ENCODE measurements at places on chromosomes 7 and 10.

GRCh38 chr10:3467052-3467951 is 294.7 kb upstream of the PITRM1 start:
- peak; percentile 92 for DNase-seq

GRCh38 chr10:102352066-102352715 is 43.3 kb upstream of the NFKB2 start:
- DNase-seq = peak; percentile 33

DNA sequence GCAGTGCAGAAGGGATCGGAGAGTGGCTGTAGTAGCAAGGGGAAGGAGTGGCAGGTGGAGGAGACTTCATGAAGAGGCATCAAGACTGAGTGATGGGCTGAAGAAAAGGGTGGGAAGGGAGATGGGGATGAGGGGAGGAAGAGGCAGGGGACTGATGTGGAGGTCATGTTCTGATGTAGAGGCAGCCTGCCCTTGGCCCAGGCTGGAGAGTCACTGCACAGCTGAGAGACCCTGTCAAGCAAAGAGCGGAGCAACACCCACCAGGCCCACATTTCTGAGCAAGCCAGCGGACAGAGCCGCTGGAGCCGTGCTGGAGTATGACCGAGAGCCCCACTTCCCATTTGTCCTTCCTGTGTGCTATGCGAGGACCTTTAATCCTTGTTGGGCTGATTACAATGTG is 501.6 kb upstream of the MKI67 start:
- no peak for DNase-seq

GRCh38 chr10:12720217-12720981 is 281.1 kb downstream of the CCDC3 start:
- peak; percentile 91 for DNase-seq

DNA sequence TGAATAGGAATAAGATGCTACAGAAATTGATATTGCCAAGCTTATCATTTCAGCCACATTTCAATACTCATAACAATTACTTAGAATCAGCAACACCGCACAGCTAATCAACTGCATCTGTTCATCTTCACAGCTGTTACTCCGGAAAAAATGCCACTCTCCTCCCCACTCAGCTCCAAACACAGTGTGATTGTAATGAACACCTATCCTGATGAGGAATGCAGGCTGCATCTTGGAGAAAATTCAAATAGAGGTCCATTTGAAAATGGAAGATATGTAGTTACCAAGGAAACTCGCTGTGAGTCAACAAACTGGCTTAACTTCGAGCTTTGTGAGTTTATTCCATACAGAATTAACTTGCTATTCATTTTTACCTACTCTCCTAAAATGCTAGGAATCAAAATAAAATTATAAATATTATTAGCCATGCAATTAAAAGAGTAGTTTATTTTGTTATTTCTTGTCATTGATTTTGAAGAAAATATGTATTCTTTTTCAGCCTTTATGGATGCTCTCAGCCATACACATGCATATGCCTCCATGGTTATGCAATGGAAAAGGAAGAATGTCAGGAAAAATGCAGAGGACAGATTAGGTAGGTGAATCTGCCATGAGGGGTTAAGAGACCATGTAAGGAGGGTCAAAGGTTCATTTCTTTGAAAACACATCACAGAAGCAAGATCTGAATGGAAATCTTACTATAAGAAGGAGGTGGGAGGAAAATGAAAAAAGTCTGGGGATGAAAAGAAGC is 267.2 kb downstream of the POM121L12 start:
- no peak for DNase-seq

DNA sequence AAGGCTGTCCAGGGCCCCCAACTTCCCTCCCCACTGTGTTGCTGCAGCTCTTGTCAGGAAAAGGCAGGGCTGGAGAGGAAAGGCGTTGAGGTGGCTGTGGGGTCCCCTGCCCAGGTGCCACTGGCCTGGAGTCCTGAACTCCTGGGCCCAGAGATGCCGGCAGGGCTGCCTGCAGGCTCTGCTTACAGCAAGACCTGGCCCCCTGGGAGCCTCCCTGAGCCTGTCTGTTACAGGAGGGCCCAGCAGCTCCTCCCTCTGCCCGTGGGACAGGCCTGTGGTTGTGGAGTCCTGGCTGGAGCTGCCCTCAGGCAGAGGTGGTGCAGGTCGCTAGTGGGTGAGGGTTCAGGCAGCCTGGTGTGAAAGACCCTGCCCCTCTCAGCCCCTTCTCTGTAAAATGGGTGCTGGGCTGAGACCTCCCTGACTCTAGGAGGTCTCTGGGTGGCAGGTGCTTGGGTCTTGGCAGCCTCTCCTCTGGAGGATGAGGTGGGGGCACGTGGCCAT is 9.9 kb downstream of the ANTXRL start:
- DNase-seq = no peak

DNA sequence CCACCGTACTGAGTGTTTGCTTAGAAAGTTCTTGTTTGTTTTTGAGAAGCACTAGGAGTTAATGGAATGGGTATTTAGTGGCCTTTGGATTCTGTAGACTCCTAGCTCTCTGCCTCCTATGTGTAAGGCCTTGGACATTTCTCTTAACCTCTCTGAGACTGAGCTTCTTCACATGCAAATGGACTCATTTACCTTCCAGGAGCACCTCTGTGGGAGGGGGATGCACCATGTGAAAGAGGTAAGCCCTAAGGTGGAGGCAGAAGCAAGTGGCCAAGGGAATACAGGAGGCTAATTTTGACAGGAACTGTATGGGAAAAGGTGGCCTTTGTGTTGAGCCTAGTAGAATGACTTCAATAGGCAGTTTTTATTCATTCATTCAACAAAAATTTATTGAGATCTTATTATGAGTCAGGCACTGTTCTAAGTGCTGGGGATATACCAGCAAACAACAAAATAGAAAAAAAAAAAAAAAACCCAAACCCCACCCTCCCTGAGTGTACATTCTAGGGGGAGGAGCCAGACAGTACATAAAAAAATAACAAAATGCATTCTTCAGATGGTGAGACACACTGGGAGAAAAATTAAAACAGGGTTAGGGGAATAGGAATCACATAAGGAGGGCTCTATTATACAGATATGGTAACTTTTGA is 9.2 kb upstream of the EPHA1 start:
- DNase-seq = no peak

- no peak for DNase-seq
Observed at GRCh38 chr10:79452174-79452611, 6.8 kb upstream of the ZCCHC24 start.

- DNase-seq = peak; percentile 37
Observed at GRCh38 chr7:12524794-12525386, 45.6 kb upstream of the SCIN start.

DNA sequence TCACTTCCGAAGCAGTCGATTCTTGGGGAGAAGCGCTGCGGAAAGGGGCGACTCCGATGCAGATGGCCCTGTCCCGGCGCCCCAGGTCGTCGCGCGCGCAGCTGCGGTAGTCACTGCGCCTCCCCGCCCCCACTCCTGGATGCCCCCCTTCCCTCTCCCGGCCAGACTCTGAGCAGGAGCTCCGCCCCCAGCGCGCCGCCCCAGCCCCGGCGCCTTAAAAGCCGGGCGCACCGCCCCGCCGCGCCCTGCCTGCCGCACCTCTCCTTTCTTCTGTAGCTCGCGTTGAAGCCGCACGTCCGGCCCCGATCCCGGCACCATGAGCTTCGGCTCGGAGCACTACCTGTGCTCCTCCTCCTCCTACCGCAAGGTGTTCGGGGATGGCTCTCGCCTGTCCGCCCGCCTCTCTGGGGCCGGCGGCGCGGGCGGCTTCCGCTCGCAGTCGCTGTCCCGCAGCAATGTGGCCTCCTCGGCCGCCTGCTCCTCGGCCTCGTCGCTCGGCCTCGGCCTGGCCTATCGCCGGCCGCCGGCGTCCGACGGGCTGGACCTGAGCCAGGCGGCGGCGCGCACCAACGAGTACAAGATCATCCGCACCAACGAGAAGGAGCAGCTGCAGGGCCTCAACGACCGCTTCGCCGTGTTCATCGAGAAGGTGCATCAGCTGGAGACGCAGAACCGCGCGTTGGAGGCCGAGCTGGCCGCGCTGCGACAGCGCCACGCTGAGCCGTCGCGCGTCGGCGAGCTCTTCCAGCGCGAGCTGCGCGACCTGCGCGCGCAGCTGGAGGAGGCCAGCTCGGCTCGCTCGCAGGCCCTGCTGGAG is at the start of gene INA:
TSS of gene INA (plus strand) at position 243 of the 817 bp plus-strand sequence. CDS start at position 317, 74 bp downstream.
- DNase-seq = no peak

DNA sequence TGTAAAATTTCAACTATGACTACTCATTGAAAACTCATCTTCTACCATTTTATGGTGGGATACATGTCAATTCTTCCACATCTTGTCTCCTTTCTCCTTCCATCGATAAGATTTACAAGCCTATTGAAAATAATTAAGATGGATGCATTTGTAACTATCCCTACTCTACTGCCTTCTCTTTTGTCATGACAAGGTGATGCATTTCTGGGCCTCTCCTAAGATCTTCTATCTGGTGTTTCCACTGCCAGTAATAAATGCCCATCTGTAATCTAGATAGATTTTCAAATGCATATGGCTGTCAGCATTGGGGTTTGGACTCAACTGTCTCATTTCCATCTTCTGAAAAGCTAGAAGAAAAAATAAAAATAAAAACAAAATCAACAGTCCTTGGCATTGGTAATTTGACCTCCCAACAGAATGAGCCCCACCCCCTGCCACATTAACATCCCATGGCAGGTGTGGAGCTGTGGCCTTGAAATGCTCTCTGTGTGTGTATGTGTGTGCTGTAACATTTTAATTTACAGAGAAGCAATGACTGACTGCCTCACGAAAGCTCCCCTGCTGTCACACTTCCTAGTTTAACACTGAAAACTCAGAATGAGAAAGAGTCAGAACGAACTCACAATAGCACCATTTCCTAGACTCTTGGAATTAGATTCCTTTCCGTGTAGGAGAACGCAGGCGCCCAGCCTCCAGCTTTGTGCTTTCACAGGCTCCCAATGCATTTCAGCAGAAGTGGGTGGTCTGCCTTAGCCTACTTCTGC is 74.2 kb downstream of the RHOBTB1 start:
- DNase-seq = no peak

DNA sequence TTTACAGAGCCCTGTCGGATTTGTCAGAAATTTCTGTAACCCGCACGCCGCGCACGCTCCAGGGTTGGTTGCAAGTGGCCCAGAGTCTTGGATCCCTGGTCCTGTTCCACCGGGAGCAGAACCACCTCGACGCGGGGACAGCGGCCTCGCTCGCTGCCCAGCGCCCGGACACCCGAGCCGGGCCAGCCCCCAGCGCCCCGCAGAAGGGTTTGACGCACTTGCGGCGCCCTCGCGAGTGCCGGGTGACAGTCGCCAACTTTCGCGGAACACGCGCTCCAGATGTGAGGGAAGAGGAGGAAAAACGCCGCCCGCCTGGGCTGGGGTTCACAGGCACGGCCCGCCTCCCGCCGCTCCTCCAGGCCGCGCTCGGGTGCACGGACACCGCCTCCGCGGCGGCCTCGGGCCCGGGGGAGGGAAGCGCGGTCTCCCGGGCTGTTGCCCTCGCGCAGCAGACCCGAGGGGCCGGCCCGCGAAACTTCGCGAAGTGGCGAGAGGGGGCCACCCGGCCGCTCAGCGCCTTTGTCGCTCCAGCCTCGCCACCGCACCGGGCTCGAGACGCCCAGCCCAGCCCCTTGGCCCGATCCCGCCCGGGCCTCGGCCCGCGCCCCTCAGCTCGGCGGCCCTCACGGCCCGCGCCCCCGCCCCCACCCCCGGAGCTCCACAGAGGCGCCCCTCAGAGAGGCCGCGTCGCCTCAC is 514 bp downstream of the RNF216 start:
- DNase-seq = peak; percentile 4

DNA sequence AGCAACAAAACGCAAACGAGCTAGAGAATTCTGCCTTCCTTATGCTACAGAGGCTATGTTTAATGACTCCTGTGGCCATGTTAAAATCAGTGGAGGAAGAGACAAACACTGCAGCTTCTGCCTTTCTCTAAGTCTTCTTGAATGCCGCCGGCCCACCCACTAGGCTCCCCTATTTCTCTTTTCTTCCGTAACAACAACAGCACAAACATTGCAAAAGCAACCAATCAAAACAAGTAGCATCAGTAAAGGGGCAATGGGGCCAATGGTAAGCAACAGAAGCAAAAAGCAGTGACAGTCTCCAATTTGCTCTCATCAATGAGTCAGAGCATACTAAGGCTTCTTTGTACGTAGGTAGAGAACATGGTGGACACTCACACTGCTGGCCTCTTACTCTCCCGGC is 26.8 kb downstream of the DNAJC1 start:
- DNase-seq = no peak

- no peak for DNase-seq
Observed at GRCh38 chr7:73978661-73979563, 49.1 kb upstream of the ELN start.

DNA sequence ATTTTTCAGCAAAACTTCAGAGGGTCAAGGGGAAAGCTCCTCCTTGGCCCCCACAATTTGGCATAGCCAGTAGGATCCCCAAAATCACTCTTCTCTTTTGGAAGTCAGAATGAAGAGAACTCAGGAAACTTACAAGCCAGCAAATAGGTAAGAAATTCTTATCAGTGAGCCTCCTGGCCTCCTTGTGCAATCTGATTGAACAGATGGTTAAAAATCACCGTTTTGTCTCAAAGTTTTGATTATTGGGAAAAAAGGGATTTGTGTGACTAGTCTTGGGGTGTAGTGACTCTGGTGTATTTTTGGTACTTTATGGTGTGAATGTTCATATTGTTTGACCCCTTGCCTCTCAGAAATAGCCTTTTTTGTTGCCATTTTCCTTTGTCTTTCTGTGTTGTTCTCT is 56.2 kb downstream of the HTR7 start:
- DNase-seq = no peak

GRCh38 chr7:75870557-75871161 is 8.2 kb upstream of the RHBDD2 start:
- DNase-seq = no peak

- peak; percentile 66 for DNase-seq
Observed at GRCh38 chr7:134660961-134661376, 14.3 kb downstream of the BPGM start.

- DNase-seq = no peak
Observed at GRCh38 chr10:130804778-130805634, 506.5 kb downstream of the TCERG1L start.

DNA sequence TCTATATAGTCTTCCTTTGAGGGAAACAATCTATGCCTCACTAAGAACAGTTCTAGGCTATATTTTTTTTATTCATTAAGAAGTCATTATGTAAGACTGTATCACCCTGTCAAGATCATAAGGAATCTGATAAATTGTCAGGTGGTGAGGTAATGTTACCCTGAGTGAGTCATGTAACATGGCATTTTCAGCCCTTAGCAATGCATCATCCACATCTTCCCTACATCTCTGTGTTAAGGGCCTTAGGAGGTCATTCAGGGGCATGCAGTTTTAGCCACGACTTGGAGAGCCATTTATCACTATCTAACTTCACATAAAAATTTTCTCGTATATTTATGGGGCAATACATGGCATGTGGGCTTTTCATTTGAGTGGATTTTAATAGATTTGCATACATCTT is 924.5 kb upstream of the MBL2 start:
- no peak for DNase-seq

DNA sequence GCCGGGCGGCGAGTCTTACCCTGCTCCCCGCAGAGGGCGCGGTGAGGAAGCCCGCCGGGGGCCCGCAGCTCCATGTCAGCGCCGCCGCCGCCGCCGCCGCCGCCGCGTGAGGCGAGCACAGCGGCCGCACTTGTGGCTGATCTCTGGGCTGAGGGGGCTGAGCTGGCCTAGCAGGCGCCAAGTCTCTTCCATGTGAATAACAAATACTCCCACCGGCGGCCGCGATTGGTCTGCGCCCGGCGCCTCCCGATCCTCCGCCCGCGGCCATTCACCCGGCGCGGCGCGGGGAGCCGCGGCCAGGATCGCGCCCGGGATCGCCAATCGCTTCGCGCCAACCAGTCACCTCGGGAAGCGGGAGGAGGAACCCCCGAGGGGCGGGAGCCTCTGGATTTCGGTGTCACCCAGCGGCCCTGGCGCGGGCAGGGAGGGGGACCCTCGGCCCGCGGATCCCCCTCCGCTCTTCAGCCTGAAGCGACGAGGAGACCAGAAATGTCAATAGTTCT is at the start of gene GRM8:
TSS of gene GRM8 (minus strand) at position 164 of the 503 bp plus-strand sequence.
- no peak for DNase-seq

Measured in stromal cell of bone marrow (primary cell).